Foreskin keratinocyte (primary cell): ENCODE measurements at places on chromosomes 16 and 17. TPM values are rescaled to one million over a fixed set of nuclear protein-coding genes. Genes with fewer than 3 reads are reported as not detected.

ZSCAN10 gene
- not detected in 2 replicates for polyA plus RNA-seq

TEDC2 gene
- polyA plus RNA-seq: 21.6 and 22.6 TPM in 2 replicates

TBC1D26 gene
- polyA plus RNA-seq: 0.03 TPM in 1 of 2 replicates, not detected in the other

HELZ gene
- polyA plus RNA-seq: 2.1 and 2.3 TPM in 2 replicates

BAHCC1 gene
- polyA plus RNA-seq: 1.7 and 2.2 TPM in 2 replicates

MEIOC gene
- 0.02 and 0.03 TPM in 2 replicates for polyA plus RNA-seq

CALB2 gene
- 0.09 TPM in 1 of 2 replicates, not detected in the other for polyA plus RNA-seq

NPIPA3 gene
- 7.4 and 9.8 TPM in 2 replicates for polyA plus RNA-seq

DRC3 gene
- 0.13 and 0.28 TPM in 2 replicates for polyA plus RNA-seq

NDRG4 gene
- 1.6 and 2.7 TPM in 2 replicates for polyA plus RNA-seq

TMIGD1 gene
- not detected in 2 replicates for polyA plus RNA-seq

KRT20 gene
- not detected in 2 replicates for polyA plus RNA-seq

HOXB5 gene
- not detected in 2 replicates for polyA plus RNA-seq

DNA sequence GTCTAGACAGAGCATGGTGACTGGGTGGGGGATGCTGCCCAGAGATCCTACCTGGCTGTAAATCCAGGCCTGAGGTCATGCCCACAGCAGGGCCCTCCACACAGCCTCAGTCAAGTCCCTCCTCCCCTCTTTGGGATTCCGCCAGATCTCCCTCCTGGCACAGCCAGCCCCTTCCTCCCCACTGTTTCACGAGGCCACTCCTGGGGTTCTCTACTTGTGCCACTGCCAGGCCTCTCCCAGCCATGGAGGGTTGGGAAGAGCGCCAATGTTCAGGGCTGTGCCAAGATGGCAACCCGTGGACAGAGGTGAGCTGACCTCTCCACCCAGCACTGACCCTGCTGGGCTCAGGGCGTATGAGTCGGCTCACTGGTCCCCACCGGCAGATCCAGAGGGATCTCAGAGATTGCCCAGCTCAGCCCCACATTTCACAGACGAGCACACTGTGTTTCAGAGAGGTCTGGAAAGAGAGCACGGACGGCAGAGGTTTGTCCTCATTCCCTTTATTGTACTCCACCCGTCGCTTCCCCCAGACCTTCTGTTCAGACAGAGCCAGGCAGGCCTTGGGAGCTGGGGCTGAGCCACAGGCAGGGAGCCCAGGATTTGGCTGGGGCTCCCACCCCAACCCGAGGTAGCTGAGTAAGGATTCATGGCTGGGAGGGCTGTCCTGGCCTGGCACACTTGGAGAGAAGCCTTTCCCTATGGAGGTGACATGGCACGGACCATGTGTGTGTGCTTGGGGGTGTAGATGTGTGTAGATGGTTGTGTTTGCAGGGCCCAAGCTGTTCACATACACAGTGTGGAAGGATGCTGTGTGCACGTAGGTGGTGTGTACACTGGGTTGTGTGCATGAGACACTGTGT is 3.5 kb upstream of the CAMKK1 start:
- no peak for DNase-seq

DNA sequence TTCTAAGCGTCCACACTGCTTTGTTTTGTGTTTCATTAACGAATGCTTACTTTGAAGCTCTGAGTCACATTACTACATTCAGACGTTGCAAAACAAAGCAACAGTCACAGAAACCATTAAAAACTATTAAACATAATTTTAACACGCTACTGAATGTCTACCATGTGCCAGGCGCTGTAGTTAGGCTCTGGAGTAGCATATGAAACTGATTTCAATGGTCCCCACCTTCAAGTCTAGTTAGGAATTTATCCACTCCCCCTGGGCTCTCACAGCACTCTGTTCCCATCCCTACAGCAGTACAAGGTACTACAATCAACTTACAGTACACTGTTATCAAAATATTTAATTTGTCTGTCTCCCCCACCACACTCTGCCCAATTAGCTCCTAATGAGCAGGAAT is 631 bp downstream of the UTP6 start:
- peak; percentile 11 for DNase-seq

DNA sequence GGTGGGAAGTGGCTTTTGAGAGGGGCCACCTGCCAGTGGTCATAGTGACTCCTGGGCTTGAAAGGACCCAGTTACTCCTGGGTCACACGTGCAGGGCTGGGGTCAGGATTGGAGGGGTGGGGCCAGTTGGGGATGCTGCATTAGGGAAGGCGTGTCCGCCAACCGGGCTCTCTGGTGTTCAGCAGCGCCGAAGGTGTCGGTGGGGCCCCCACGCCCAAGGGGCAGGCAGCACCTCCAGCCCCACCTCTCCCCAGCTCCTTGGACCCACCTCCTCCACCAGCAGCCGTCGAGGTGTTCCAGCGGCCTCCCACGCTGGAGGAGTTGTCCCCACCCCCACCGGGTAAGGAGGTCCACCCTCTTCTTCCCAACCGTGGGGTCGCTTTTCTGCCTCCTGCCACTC is 9.5 kb downstream of the ABI3 start:
- no peak for DNase-seq

- DNase-seq: no peak
Observed at GRCh38 chr16:7612671-7613070, 280.0 kb downstream of the RBFOX1 start.

DNA sequence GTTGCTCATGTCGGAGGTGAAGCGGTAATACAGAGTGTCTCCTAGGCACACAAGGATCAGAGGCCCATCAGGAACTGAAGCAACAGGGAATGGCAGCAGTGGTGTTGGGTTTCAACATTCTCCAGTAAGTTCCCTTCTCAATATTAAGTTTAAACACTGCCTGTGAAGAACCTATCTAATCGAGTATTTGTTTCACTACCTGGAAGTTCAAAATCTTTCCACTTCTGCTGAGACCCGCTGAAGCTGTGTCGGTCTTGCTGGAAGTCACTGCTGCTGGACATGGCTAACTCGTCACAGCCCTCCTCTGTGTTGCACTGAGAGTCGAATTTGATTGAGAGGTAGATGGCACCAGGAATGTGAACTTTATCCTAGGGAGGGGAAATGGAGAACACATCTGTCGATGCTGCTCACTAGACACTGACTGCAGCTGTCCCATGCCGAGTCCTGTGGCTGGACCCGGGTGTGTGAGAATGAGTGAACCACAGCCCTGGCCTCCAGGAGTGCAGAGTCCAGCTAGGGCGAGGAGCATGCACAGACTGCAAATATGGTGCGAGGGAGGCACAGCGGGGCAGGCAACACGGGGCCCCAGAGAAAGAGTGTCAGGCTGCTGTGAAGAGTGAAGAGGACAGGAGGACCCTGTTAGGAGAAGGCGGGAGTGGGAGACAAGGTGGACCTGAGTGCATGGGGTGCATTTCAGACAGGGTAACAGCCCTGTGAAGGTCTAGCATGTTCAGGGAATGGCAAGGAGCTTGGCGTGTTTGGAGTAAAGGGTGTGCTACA is 50.1 kb upstream of the ATP2A3 start:
- no peak for DNase-seq

DNA sequence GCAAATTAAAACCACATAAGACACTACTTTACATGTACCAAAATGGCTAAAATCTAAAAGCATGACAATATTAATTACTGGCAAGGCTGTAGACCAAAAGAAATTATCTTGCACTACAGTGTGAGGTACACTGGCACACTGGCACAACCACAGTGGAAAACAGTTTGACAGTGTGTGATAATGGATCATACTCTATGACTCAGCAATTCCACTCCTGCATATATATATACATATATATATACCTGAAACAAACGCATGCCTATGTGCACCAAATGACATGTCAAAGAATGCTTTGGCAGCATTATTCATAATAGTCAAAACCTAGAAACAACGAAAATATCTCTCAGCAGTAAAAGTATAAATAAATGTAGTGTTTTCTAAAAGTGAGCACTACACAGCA is 4.6 kb upstream of the DYNLRB2 start:
- no peak for DNase-seq

GRCh38 chr16:20971401-20971800 is 70.8 kb downstream of the LYRM1 start:
- peak; percentile 62 for DNase-seq

DNA sequence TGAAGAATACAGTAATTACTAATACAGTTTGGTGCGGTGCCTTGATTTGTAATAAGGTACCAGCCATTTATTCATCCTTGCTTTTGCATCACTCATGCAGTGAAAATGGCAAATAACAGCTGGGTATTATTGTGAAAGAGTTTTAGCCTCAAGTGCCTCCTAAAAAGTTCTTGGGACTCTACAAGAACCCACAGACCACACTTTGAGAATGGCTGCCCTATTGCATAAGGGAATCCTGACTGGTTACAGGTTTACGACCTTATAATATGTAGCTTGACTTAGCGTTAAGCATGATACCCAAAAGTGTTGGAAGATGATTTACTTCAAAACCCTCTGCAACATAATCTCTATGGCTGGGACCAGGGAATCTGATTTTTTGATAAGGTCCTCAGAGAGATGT is 4.2 kb downstream of the MYH13 start:
- DNase-seq: no peak

DNA sequence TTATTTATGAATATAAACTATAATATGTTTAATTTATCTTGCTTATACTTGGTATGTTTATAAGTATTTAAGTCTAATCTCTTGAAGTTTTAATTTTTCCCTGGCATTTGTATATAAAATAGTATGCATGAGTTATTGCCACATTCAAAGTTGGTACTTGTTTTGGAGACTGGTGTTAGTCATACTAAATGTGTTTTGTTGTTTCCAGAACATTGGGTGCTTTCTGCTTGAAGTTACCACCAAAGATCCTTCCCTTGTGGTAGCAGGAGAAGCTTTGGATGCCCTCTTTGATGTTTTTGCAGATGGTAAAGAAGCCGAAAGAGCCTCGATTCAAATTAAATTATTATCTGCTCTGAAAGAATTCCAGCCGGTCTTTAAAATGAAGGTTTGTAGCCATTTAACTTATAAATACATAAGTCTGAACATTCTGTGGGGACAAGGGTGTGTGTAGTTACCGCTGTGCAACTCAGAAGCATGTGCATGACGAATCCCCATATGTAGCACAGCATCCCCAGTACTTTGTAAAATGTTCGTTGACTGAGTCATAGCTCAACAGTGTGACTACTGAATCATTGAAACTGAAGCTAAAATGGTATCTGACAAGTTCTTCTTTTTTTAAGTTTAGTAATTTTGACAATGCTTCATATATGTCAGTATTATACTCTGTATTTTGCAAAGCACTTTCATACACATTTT is 36.4 kb downstream of the HEATR3 start:
- DNase-seq: peak; percentile 81

GRCh38 chr17:10018461-10018891 is 113.4 kb upstream of the RCVRN start:
- no peak for DNase-seq

DNA sequence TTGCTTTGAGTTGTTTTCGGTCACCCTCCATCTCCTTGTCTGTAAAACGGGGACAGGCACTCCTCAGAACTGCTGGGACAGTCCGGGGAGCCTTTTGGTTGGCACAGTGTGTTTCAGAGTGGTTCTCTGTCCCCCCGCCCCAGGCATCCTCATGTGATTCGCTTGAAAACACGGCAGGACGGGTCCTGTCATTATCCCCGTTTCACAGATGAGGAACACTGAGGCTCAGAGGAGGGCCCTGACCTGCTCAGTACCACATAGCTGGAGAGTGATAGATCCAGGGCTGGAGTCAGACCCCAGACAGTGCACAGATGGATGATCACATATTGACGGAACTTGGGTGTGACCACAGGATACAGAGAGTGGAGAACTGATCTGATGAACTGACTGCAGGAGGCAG is 13.5 kb upstream of the ADGRG1 start:
- no peak for DNase-seq

DNA sequence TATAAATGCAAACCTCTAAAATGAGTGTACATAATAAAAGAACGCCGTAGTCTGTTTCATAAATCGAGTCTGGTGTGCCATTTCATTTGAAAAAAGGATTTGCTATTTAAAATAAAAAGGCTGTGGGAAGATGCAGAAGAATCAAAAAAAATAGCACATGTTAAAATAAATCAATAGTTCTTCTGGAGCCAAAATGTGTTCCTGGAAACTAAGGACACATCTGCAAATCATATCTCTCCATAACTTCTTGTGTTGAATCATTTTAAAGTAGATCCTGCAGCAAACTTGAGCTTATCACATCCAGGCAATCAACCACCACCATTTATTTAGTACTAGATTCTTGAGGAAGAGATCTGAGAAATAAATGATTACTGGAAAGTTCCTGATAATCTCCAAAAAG is 29.0 kb downstream of the XPO6 start:
- no peak for DNase-seq

- no peak for DNase-seq
Observed at GRCh38 chr17:78795861-78796516, 13.9 kb upstream of the CYTH1 start.

GRCh38 chr17:44081681-44082080 is 11.1 kb downstream of the G6PC3 start:
- DNase-seq: no peak

DNA sequence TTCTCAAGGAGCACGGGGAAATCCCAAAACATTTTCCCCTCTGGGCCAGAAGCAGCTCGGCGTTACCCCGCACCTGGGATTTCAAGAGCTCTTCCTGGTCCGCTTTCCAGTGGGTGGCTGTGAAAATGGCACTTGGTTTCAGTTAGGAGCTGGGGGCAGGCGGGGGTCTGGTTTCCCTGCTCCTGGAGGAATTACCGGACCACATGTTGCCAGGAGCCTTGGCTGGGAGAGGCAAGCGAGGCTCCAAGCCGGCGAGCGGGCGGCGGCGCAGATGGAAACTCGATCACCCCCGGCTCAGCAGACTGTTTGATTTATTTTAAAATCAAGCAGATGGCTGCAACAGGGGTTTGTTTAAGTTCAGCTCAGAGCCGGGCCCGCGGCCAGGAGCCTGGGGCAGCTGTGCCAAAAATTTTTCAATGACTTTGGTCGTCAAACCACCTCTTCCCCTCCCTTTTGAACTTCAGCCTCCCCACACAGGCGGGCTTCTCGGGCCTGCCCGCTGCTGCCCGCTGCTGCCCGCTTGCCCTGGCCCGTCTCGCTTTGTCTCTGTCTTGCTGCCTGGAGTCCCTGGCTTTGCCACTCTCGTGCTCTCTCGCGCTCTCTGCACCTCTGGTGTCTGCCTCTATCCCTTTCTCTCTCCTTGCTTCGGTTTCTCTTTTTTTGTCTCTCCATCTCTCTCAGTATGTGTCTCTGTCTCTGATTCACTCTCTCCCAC is 108.0 kb upstream of the CIBAR2 start:
- DNase-seq: peak; percentile 38

GRCh38 chr16:14179116-14179515 is 108.0 kb downstream of the MRTFB start:
- peak; percentile 20 for DNase-seq

DNA sequence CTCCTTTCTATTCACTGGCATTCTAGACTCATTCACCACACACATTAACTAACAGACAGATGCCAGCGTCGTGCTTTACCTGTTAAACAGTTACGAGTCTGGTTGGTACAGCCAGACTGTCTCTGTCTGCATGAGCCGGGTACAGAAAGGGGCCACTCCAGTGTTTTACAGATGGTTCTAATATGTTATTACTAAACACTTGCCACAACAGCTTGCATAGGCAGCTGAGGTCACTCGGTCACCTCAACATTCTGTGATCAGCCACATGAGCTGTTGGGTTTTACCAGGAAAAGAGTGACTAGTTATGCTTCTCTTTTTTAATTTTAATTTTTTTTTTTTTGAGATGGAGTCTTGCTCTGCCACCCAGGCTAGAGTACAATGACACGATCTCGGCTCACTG is 25.2 kb downstream of the CD300A start:
- no peak for DNase-seq
